ENCODE measurements at places on chromosomes 6 and 20.

DNA sequence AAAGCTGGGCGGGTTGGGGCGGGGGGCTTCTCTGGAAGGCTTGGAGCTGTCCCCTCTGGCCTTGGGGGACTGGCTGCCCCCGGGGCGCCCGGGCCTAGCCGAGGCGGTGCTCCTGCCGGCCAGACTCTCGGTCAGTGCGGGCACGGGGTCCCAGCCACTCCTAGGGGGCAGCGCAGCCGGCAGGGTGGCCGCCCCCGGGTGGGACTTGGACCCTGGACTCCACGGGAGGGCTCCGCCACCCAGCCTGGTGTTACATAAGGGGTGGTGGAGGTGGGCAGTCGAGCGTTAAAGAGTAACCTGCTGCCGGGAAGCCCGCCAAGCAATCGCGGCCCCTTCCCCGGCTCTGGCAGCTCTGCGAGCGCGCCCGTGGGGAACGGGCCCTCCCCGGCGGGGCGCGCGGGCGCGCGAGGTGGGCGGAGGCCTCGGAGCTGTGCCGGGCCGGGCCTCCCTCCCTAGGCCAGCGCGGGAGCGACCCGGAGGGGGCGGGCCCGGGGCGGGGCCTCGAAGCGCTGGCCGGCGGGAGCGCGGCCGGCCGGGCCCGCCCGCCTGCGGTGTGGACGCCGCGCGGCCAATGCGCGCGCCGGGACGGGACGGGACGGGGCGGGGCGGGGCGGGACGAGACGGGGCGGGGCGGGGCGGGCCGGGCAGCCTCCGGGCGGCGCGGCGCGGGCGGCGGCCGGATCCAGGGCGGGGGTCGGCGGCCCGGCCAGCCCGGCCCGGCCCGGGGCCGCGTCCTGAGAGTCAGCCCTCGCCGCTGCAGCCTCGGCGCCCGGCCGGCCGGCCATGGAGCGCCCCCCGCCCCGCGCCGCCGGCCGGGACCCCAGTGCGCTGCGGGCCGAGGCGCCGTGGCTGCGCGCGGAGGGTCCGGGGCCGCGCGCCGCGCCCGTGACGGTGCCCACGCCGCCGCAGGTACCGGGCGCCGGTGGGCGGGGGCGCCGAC, at the start of gene SLC2A4RG:
SLC2A4RG (plus strand) TSS at position 647 of the 940 bp plus-strand sequence; CDS start at position 784, 137 bp downstream.
- DNase-seq: peak; percentile 66

DNA sequence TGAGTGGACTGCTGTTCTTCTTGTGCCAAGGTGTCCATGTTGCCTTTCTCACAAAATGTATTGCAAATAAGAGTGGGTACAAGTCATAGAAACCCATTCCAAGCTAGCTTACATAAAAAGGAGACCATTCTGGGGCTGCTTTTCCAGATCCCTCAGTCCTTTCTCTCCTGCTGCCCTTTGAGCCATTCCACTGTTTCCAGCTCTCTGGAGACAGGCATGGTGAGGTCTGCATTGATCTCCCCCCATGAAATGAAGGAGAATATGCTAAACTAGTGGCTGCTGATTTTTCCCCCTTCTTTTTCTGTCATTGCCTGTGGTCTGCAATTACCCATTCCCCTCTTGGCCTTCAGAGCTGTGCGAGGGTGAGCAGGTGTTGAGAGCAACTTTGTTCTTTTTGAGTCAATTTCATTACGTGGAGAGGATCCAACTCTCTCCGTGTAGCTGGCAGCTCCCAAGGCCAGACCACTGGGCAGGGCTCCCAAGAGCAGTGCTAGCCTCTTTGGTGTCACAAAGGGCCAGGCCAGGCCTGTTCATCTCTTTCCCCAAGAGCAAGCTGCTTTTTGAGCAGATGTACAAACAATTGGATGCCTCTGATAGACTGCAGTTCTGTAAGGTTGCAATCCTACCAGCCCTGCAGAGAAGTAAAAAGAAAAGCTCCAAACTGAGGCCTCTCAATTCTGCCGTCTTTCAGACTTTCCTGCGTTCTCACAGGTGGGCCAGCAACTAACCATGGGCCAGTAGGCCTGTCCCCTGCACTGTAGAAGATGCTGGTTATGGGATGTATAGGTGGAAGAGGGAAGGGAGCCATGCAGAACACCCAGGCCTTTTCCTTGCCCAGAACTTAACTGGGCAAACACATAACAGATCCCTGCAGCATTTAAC, 96.1 kb upstream of the ARMC2 start:
- no peak for DNase-seq

DNA sequence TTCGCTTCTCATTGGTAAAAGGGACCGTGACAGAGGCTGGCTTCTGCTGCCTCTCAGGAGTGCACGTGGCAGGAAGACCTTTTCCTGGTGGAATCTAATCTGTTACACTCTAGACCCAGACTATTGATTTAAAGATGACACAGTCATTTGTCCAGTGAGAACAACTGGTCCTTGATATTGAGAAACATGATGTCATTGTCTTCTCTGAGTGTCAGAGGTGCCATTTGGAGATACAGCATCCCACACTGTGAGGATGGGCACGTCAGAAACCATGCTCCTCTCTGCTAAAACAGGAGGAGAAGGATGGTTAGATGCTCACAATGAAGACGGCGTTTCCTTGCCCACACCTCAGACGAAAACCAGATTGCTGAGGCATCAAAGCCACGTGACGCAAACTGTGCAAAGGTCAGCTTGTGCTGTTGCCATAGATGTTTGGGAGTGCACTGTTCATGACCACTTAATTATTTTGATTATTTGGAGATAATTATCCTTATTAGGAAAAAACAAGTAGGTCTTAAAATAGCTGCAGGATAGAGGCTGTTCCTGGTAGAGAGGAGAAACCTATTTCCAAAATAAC, 169.0 kb downstream of the SMOC2 start:
- DNase-seq: no peak

DNA sequence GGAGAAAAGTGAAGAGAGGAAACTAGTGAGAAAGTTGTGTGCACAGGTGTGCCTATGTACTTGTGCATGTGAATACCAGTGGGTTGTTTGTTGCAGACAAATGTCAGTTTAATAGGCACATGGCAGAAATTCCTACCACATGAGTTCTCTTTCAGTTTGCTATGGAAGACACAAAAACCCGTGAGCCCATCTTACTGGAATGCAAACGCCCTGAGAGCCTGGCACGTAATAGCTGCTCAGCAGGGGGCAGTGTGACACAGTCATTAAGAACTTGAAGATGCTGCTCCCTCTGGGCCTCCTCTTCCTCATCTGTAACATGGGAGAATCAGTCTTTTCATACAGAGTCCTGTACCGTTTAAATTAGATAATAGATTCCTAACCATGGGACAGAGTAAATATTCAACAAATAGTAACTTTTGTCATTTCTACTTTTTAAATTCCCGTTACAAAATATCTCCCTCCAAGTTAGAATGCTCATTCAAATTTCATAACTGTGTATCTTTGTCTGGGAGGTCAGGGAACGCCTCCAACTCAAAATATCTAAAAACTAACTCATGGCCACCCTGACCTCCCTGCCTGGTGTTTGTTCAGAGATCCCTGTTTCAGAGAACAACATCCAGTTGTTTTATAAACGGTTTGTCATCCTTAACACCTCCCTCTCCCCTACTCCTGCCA, 802.9 kb downstream of the MAFB start:
- DNase-seq: no peak

DNA sequence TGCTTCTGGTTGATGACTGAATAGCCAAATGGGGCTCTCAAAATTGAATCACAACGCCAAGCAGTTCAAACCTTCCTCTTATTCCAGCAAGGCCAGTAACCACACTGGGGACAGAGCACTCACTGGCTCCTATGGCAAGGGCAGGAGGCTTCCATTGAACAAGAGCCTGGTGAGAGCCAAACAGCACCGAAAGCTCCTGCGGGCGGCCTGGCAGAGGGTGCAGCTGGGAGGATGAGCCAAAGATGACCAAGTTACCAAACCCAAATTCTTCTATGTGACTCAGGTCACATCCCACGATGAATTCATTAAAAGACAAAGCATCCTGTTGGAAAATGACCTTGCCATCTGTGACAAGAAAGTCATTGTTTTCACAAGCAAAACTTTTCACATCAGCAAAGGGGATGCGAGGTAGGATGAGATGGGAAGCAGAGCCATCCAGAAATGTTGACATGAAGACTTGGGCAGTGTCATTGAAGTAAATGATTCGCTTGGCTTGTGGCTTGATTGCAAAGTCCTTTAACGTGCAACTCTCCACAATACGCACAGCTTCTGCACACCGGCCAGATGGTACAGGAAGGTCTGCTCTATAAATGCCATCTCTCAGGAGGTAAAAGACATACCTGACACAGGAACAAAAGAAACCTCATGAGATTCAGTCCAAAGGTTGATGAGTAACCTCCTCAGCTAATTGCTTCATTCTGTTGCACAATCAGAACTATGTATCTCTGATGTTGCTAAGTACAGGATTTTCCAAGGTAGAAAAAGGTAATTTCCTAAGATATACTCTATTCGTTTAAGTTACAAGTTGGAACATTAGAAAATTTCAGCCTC, 36.3 kb downstream of the ROS1 start:
- DNase-seq: no peak

GRCh38 chr6:14309951-14310445, 192.4 kb downstream of the CD83 start:
- no peak for DNase-seq

DNA sequence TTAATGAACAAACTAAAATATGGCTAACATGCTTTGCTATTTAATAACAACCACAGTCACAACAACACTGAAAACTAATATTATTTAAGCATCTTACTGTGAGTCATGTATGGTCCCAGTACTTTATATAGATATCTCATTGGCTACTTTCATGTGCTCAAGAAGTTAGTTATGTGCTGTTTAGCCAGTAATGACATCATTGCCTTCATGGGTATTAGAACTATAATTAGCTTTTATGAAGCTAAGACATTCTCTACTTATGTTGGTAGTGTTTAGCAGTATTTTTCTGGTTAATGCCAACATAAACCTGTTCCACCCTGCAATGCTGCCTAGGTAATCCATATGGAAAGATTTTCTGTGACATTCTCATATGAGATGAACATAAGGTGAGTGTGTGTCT, 56.1 kb downstream of the ADGRG6 start:
- DNase-seq: no peak

GRCh38 chr20:4488407-4489339, 233.0 kb upstream of the PRND start:
- no peak for DNase-seq

- DNase-seq: no peak
Measured at GRCh38 chr6:16585805-16586204, 175.5 kb downstream of the ATXN1 start.

DNA sequence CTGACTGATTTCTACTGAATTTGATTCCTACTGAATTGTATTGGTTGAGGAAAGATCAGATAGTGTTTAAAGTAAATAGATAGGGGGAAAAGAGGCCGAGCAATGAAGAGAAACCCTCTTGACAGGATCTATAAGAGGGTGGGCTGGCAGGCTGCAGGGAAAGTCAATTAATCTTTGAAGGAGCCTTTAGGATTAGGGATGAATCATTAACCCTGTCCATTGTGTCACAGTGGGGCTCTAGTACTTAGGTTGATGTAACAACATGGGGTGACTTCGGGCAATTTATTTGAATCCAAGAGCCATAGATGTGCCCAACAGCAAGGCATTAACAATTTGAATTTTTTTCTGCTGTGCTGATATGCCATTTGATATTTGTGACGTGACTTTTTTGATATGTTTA, 7.5 kb downstream of the RFX6 start:
- no peak for DNase-seq

DNA sequence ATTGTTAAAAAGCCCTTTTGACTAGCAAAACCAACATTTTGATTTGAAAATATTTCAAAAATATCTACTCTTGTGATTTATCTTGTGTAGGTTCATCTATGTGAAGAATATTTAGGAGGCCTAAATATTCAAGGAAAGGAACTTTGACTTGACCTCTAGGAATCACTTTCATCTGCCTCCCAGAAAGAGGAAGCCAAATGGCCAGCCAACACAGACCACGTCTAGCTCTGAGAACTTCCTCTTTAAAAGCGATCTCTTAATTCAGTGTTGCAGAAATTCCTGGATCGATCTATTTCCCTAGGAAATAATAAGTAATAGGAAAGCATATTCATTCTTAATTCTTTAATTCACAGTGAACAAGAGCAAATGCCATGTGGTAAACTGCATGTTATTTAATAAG, 9.6 kb upstream of the MOXD1 start:
- DNase-seq: no peak

DNA sequence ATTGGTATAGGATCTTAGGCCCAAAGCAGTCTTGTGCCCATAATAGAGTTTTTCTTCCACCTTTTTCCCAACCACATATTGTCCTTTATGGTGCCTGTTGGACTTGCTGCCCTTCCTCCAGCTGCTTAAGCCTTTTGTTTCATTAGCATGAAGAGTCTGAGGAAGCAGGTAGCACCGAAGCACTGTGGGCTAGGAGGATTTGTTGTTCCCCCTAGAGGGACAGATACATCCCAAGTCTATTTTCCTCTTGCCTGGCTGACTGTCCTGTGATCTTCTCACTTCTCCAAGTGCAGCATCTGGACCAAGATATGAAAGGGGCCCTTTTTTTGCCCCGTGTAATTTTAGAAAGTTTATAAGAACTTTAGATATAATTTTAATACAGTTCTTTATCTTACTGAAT, 50.7 kb upstream of the COL10A1 start:
- no peak for DNase-seq

DNA sequence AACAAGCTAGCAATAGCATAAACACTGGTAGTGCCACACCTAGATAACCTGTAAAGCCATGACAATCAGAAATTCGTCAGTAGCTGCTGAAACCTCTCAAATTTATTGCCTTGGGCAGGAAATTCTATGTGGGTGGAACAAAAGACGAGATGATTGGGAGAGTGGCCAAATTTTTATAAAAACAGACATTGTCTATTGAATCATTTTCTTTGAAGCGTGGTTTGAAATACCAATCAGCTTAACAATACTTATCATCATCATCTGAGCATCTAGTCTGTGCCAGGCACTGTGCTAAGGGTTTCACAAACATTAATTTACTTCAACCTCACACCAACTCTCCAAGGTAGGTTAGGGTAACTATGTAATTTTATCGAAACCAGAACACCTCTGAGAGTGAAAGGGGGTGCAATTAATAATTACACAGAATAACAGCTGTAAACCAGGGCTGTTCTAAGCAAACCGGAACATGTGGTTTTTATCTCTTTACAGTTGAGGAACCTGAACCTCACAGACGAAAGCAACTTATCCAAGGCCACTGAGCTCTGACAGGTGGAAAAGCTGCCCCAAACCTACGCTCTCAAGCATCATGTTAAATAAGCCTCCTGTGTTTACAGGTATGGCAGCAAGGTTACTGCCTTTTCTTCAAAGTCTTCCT, 43.4 kb downstream of the NHSL1 start:
- DNase-seq: peak; percentile 87

GRCh38 chr20:58891718-58892140, 39.2 kb downstream of the GNAS start:
- peak; percentile 49 for DNase-seq

GRCh38 chr6:8904754-8905153, 469.4 kb upstream of the SLC35B3 start:
- DNase-seq: no peak

DNA sequence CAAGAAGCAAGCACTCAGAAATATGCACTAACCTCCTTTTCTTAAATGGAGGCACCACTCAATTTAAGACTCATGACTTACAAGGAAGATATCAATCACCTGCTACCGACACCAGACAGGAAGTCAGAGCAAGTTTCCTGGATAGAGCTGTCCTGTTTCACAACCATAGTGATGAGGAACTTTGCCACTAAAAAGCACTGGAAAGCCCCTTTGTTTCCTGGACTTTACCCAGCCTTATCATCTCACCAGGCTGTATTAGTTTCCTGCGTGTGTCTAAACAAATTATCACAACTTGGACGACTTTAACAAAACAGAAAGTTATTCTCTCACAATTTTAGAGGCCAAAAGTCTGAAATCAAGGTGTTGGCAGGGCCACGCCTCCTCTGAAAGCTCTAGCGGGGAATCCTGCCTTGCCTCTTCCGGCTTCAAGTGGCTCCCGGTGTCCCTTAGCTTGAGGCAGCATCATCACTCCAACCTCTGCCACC, 253.8 kb upstream of the STXBP5 start:
- DNase-seq: no peak

- DNase-seq: no peak
Measured at GRCh38 chr20:46221256-46221833, 87.0 kb downstream of the CDH22 start.

All from CD4-positive, CD25-positive, alpha-beta regulatory T cell (primary cell).